Naive thymus-derived CD4-positive, alpha-beta T cell (primary cell): ENCODE measurements at places on chromosomes 13 and 19.
A peak's percentile ranks its signal among the peaks of the same experiment; 100 is the strongest.

- no peak for DNase-seq
Measured at GRCh38 chr13:111911121-111911720, 155.7 kb upstream of the SOX1 start.

- DNase-seq, result no peak
Measured at GRCh38 chr13:95153647-95154412, 147.4 kb downstream of the ABCC4 start.

- DNase-seq, result no peak
Measured at GRCh38 chr19:34181111-34181864, 9.0 kb downstream of the LSM14A start.

DNA sequence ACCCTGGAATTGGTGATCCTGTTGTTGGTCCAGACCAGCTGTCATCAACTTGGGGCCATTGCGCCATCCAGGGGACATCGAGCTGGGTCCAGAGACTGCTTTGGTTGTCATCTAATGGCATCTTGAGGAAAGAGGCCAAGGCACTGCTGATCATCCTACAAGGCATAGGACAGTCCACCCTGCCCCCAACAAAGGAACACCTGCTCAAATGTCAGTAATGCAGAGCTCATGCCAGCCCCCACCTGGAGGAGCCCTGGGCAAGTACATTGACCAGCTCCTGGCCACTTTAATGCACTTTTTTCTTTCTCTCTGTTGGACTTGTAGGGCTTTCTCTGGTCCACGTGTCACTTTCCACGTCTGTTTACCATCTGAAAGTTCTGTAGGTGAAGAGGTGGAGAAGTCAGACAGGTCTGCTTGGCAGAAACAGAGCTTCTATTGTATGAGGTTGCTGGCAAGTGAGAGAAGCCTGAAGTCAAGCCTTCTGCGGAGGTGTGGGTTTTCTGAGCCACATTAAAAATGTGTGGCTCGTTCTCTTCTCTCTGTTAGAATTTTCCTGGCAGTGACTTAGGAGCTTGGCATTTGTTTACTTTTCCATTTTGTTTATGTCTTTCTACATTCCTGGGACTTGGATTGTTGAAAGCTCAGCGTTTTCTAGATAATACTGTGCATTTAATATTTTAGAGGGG, 124.0 kb upstream of the RNF113B start:
- DNase-seq, result no peak

DNA sequence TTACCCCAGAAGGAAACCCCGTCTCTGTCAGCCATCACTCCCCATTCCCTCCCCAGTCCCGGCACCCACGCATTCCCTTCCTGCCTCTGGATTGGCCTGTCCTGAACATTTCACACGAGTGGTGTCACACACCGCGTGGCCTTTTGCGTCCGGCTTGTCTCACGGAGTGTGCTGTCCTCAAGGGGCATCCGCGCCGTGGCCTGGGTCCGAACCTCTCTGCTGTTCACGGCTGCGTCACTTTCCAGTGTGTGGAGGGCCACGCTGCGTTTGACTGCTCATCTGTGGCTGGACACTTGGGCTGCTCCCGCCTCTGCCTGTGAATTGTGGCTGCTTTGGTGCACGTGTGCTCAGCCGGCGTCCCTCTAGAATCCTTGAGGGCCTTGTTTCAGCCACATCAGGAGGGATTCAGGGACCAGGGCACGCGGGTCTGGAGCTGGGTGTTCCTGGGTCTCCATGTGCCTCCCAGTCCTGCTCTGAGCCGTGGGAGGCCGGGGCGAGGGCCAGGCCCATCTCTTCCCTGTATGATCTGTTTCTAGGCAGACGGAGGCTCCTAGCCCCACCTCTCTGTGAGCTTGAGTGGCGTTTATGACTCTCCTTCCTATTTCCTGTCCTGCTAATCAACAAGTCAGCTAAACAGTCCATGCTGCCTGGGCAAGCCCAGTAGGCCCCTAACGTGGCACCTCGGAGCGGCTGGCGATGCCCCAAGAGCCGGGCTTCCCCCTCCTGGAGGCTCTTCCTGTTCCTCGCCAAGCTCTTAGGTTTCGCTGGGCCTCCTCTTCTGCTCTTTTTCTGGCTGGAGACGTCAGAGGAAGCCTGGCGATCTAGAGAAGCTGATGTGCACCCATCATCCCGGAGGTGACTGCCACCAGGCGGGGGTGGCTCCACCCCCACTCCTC, 8.1 kb downstream of the STK11 start:
- peak; percentile 61 for DNase-seq

DNA sequence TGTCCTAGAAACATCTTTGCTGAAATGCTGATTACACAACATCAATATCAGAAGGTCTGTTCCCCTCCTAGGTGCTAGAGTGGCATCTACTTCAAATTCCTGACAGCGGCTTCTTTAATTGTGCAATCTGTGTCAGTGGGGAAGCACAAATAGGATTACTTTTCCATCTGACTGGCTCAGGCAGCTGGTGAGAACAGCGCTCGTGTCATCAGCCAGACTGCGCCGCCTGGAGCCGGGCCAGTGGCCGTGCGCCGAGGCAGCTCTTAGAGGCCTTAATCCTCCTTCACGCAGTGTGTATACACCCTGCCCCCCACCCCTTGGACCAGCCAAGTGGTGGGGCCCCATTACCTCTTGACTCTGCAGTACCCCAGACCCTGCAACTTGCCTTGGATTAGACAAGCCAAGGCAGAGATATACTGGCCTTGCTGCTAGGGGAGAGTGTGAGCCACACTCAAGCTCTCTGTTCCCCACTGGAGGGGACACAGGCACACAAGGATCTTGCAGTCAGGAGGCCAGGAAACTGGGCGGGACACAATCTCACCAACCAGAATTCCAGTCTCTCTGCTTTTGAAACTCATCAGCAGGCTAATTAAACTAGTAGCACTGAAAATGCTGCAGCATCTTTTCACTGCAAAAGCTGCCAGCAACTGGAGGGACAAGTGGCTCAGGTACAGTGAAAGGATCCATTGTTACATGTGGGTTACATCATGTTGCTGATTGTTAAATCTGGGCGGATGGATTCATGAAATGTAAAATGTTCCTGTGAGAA, 48.9 kb upstream of the EPHX3 start:
- no peak for DNase-seq

- no peak for DNase-seq
Measured at GRCh38 chr13:109713681-109714080, 72.7 kb downstream of the IRS2 start.

- no peak for DNase-seq
Measured at GRCh38 chr19:8342316-8342683, 762 bp downstream of the KANK3 start.

DNA sequence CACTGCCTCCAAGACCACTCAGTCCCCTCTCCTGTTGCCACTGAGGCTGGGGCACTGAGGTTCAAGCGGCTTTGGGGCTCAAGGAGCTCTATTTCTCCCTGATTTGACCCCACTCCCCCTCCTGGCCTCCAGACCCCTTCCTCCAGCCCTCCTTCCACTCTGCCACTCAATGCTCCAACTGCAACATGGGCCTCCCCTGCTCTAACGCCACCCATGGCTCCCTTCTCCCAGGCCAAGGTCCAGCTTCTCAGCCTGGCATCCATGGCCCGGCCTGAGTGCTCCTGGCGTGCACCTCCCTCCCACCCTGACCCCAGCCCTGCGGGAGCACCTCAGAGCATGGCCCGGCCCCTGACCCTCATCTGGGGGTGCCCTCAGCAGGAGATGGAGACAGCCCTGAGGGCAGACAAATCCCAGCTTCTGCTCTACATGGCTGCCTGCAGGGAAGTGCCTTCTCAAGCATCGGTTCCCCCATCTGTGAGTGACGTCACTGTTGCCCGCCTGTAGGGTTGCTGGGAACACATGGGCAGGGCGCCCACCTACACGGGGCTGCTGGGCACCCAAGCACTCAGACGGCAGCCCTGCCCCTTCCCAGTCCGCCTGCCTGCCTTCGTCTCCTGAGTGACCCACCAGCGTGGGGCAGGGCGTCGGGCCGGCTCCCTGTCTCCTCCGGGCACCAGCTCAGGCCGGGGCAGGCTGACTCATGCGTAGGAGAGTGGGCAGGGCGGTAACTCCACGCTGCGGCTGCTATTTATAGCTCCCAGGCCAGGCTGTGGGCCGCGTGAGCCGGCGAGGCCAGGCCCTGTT, 1.6 kb upstream of the DIRAS1 start:
- no peak for DNase-seq

- no peak for DNase-seq
Measured at GRCh38 chr13:111859354-111860230, 207.4 kb upstream of the SOX1 start.

- DNase-seq, result no peak
Measured at GRCh38 chr13:65336916-65337315, 1893.2 kb downstream of the PCDH9 start.

DNA sequence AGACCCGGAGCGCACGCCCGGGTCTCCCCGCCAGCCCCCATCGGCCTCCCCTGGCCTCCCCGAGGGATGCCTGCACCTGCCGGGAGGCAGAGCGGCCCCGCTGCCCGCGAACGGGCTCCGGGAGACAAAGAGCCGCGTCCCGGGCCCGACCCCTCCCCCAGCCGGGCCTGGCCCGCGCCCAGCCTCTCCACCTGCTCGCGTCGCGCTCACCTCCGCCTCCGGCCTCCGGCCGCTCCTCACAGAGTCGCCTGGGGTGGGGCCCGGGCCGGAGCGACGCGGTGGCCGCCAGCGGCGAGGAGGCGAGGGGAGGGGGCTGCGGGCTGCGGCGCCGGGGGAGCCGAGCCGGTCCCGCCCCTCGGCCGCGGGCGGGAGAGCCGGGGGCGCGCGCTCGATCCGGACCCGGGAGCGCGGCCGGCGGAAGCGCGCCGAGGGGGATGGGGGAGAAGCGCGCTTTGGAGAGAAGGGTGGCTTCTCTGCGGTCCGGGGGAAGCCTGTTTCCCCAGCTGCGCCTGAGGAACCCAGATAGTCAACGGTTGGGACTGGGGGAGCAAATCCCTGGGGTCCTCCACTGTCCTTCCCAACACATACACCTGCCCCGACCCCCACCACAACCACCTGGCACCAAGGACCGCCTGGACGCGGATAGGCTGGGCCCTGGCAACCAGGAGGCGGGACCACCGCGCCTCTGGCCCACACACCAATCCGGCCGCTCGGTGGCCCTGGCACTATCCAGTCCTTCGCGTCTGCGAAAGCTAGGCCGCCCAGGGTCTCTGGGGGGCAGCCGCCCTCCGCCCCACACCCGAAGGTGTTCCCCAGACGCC, at the start of gene PRR36:
Gene PRR36 (minus strand): TSS at position 315 of the 821 bp plus-strand sequence. CDS start 701 bp downstream, outside the sequence.
- DNase-seq, result no peak

DNA sequence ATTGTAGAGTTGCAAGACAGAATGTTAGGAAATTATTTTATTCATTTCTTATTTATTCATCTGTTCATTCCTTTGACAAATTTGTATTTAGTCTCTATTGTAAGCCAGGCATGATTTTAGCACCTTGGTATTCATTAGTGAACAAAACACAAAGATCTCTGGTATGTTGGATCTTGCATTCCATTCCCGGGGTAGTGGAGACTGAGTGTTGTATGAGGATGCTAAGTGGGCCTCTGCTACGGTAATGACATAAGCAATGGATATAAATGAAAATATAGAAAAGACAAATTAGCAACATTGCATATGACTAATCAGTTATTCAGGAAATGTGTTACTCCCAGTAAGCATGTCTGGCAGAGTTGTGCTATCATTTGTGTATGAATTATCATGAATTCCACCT, 449.3 kb downstream of the PCDH17 start:
- DNase-seq, result no peak

- DNase-seq, result no peak
Measured at GRCh38 chr19:18675779-18676178, 7.7 kb upstream of the CRTC1 start.

- no peak for DNase-seq
Measured at GRCh38 chr13:76245211-76245610, 609.1 kb downstream of the LMO7 start.

DNA sequence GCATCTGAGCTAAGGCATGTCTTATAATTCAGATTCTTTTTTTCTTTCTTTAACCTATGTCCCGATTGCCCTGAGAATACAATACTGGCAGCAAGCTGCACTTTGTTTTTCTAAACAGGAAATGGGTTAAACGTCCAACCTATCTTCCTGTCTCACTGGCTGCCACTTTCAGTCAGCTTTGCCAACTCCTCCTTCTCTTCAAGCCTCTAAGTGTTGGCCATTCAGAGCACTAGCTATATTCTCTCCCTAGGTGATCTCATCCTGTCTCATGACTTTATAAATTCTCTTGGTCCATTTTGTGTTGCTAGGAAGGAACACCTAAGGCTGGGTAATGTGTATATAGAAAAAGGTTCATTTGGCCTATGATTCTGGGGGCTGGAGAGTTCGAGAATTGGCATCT, 109.5 kb upstream of the TSC22D1 start:
- no peak for DNase-seq

DNA sequence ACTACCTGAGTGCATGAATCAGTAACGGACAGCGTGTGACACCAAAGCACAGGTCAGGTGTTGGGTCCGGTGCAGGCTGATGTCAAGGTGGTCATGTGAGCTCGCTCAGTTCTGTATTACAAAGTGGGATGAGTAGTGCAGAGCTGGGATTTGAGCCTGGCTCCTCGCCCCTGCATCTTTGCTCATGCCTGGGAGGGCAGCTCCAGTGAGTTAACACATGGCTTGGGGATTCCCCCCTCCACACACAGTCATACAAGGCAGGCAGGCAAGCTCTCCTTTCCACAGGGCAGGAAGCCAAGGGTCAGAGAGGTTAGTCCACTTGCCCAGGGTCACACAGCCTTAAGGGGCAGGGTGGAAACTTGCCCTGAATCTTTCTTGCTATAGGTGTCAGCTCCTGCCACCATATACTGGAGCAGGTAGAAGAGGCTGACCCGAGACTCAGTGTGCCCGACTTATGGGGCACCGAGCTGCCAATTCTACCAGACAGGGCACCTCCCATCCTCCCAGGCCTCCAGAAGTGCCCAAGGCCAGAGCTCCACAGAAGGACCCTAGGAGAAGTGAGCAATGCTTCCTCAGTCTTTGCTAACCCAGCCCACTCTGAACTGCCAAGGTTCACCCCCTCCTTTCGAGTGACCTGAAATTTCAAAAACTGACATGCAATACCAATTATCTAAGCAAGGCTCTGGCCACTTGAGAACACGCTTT, 35.4 kb downstream of the ZNF787 start:
- no peak for DNase-seq

DNA sequence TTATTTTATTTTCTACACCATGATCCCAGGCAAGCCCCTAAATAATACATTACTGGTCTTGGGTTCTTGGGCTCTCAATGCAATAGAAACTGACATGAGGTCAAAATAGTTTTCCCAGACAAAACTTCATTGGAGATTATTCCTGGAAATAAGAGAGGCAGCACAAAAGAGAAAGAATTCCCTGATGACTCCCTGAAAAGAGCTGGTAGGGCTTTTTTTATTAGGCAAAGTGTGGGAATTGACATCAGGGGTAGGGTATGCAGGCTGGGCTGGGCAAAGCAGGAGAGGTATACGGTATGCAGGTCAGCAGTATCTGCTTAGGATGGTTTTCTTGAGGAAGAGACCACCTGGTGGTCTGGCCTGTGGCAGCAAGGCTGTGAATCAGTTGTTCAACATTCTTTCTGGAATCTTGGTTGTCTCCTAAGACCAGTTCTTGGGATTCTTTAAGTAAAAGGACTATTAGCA, 9.3 kb upstream of the IGFL3 start:
- no peak for DNase-seq

DNA sequence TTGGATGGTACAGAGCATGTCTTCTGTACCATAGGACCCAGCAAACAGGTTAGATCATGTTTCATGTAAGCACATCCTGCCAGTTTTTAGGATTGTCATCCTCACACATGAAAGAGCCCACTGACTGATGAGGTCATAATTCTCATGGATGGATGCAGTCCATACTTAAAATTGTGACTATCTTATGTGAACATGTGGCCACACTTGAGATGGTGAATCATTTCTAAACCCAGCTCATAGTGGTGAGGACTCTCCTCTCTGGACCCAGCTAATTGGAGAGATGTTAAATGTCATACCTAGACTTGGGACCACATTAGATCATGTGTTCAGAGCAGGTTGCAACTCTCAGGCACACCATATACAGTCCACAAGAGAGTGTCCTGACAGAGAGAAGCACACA, 24.8 kb upstream of the ZNF254 start:
- DNase-seq, result no peak
